ENCODE measurements at places on chromosomes 11 and 22. TPM values are rescaled to one million over a fixed set of nuclear protein-coding genes. Genes with fewer than 3 reads are reported as not detected.

DNA sequence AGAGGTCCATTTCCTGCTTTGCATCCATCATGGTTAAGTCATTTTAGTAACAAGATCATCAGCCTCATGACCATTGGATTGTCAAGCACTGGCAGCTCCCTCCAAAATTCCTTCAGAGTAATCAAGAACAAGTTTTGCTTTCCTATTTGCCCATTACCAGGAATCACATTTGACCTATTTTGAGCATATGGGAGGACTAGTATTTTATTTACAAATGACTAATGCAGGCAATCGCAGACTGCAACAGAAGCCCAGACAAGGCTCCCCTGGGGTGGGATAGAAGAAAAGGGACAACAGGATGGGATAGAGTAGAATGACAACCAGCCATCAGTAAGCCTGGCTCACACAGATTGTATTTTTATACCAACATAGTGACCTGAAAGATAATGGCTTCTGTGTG lies 9.1 kb downstream of the MMP10 start:
- no peak for DNase-seq

The OR51A2 gene
- not detected for total RNA-seq

DNA sequence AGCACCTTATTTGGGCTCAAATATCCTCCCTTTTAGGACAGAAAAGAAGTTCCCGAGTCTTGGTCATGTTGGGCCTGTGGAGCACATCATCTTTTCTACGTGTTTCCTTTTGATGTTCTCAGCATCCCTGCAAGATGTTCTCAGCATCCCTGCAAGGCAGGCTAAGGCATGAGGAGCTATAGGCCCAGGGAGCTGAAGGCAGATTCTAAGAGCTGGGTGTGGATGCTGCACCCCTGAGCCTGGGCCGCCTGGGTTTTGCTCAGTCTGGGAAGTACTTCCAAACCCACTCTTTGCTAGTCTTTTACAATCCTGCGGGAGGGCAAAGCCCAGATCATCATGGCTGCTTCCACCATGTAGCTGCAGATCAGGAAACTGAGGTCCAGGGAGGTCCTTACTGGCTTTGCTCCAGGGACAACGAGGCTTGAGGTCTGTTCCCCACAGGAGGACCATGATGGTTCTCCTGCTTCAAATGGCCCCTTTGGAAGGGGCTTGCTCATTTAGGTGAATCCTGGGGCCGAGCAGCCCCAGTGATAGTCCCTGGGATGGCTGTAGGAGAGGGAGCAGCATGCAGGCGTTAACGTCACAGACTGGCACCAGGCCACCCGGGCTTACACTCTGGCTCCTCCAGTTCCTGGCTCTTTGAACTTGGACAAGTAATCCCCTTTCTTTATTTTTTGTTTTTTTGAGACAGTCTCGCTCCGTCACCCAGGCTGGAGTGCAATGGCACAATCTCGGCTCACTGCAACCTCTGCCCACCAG lies 10.6 kb downstream of the LRRC75B start:
- no peak for DNase-seq

The HBD gene
- total RNA-seq = not detected

The MMP12 gene
- total RNA-seq = not detected

The GRM5 gene
- total RNA-seq = not detected

- no peak for DNase-seq
Measured at GRCh38 chr11:128804481-128804880, 62.6 kb downstream of the KCNJ1 start.

GRCh38 chr11:83938148-83938547 lies 652.0 kb upstream of the CCDC90B start:
- no peak for DNase-seq

The AGBL2 gene
- 0.25 TPM for total RNA-seq

DNA sequence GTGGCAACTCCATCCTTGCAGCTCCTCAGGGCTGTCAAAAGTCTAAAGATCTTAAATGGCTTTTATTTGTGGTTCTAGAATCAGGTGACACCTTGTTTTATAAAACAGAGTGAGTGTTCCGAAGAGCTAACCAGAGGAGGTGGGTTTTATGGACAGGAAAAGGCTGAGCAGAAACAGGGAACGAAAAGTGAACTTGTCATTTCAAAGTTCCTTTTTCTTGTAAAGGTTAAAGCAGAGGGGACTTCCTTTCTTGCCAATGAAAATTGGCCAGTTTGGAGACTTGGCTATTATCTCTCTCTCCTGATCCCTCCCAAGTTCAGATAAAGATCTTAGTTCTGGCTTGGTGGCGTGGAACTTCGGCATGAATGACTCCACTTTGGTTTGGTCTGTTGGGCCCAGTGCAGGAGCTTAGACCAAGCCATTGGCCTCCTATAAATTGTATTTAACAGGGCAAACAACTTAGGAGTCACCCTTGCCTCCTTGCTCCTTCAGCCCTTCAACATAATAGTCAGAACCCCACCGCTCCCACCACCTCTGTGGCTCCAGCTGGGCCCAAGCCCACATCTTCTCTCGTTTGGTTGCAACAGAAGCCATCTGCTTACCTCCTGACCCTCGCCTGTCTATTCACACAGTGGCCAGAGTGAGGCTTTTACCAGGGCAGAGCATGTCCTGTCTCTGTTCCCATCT lies 102.4 kb upstream of the THY1 start:
- DNase-seq = no peak

The PARVA gene
- total RNA-seq = 56.4 TPM

- DNase-seq = no peak
Measured at GRCh38 chr22:49798486-49799151, 29.1 kb downstream of the BRD1 start.

DNA sequence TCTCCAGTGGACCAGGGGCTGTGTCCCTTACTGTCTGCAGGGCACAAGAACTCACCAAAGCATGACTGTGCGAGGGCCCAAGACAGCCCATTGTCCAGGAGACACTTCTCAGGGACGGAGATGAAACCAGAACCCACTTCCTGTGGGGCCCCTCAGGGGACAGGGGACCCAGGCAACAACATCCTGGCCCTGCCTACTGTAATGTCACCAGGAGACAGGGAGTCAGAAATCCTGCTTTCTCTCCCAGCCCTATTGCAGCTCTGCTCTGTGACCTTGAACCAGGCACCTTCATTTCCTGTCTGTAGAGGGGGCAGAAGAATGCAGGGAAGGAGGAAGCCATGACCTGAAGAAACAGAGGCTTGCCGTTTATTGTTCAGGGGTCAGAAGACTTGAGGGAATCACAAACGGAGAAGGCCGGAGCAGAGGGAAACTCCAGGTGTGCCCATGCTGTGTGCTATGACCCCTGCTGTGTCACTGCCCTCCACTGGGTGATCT lies 98.0 kb downstream of the NAT10 start:
- no peak for DNase-seq

DNA sequence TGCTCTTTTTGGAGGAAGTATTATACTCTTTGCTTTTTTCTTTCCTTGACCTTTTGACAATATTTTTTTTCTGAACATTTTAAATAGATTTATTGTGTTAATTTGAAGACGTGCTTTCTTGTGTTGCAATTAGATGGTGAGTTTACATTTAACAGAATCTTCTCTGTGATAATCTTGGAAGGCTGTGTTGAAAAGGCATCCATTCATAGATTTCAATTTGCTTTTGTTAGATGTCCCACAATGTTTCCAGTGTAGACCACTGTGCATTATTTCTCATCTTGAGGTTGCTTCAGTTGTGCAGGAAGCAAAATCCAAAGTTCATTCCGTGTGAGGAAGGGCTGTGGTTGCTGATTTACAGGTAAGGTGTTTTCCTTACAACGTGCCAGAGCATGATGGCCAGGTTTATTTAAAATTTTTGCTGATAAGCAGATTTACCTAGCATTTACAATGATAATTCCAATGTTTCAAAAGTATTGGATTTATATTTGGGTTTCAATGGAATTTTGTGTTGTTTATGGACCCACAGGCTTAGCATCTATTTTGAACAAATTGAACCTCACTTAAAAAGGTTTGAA lies 4.1 kb upstream of the OR5J2 start:
- DNase-seq = no peak

DNA sequence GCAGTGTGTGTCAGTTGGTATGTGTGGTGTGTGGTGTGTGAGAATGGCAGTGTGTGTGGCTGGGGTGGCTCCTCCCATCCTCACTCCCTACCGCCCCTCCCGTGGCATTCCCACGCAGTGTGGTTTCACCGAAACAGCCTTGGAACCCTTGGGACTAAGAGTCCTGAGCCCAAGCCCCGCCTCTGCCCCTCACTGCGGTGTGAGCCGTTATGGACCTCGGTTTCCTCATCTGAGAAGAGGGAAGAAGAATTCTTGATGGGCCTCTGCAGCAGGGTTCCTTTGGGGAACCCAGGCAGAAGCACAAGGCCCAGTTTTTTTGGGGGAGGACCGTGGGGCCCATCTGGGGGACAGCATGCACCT lies 7.2 kb downstream of the UPK3A start:
- no peak for DNase-seq

The DGCR6L gene
- total RNA-seq = 46.8 TPM

The WBP2NL gene
- 0.47 TPM for total RNA-seq

The HEPACAM gene
- total RNA-seq = 0.62 TPM

DNA sequence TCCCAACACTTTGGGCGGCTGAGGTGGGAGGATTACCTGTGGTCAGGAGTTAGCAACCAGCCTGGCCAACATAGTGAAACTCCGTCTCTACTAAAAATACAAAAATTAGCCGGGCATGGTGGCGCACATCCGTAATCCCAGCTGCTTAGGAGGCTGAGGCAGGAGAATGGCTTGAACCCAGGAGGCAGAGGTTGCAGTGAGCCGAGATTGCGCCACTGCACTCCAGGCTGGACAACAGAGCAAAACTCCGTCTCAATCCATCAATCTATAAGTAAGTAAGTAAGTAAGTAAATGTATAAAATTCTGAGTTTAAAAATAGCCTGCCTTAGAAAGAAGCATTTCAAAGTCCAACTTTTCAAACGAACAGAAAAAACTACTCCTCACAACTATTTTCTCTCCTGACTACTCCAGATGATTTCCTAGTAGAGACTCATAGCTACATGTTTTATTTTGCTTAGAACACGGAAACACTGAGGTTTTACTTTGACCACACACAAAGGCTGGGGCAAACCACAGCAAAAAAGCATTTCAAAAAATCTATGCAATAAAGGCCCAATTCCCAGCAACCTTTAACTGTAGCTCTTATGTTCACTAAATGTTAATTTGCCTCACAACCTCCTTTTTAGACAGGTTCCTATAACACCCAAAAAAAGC lies 16.3 kb downstream of the SPTY2D1 start:
- DNase-seq = no peak

The OR5P2 gene
- total RNA-seq = not detected

DNA sequence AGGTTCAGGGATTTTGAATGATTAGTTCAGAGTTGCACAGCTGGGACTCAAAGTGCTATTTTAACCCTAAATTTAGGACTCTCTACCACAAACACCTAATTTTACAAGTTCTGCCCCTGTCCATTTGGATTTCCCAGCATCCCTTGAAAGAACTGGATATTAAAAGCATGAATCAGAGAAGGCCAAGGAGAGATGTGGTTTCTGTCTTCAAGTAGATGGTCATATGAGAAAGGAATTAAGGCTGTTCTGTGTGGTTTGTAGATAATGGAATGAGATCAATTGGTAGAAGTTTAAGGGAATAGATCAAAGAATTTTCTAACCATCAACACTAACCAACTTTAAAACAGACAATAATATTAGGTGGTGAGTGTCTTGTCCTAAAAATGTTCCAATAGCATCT lies 106.4 kb upstream of the TENM4 start:
- no peak for DNase-seq

DNA sequence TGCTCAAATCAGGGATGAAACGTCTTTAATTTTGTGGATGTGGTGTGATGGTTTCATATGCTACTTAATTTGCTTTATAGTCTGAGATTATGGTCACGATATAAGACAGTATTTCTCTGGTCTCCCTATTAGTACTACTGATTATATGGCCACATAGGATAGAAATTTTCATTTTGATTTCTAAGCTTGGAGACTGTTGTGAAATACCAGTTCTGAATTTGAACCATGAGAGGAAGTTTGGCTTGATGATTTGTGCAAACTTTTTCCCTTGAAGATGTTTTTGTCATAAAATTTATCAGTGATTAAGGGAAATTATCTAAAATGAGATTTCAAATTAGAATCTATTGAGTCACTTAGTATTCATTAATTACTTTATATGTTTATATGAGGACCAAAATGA lies 2.7 kb downstream of the RNF169 start:
- no peak for DNase-seq

GRCh38 chr22:50192436-50193204 lies 6.9 kb downstream of the TRABD start:
- peak; percentile 23 for DNase-seq

GRCh38 chr11:109641549-109641948 lies 219.6 kb downstream of the C11orf87 start:
- DNase-seq = no peak

DNA sequence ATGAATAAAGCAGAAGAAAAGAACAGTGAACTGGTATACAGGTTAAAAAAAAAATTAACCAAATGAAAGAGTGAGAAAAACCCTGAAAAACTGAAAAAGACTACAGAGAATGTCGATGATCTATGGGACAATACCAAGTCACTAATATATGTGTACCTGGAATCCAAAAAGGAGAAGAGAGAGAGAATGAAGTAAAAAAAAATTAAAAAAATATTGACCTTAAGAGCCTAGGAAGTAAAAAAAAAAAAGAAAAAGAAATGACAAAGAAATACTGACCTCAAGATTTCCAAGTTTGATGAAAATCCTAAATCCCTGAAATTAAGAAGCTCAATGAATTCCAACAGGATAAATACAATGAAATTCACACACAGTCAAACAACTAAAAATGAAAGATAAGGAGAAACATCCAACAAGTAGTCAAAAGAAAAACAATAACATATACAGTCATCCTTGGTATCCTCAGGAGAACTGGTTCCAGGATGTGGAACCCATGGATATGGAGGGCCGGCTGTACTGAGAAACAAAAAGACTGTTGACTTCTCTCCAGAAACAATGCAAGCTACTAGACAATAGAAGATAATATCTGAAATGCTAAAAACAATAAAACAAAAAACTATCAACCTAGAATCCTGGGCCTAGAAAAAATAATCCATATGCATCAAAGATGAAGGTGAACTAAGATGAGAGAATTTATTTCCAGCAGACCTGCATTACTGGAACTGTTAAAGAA lies 33.5 kb upstream of the SERPIND1 start:
- no peak for DNase-seq

DNA sequence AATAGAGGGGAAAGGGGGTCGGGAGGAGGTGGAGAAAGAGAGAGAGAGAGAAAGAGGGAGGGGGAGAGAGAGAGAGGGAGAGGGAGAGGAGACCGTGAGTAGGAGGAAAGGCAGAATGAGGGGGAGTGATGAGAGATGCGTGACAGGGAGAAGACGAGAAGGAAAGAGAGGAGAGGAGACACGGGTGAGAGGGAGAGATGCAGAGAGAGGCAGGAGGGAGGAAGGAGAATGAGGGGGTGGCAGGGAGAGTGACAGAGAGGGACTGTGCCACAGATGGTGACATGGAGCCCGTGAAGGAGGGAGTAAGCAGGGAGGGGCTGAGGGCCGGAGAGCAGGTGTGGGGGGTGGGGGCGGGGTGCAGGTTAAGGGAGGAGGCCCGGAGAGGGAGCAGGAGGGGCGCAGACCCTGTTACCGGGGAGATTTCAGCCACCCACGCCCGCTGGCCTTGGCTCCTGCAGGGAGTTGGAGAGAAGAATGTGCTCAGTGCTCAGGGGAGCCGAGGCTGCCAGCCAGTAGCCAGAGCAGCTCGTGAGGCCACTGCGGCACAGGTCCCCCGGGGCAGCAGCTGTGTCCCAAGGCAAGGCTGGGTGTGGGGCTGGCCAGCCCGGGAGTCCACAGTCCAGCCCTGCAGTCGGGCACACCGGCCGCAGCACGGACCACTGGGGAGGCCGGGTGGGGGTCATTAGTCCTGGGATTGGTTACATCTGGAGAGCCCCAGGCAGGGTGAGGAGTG lies at the start of gene SSTR3:
Gene SSTR3, minus strand, starts transcription at position 304 of the 733 bp plus-strand sequence. CDS start 4,674 bp downstream, outside the sequence.
- DNase-seq = no peak

The DEUP1 gene
- total RNA-seq = not detected
